ENCODE measurements at places on chromosomes 11 and 22. TPM values are rescaled to one million over a fixed set of nuclear protein-coding genes. Genes with fewer than 3 reads are reported as not detected.

DERL3 gene
- 0.14 TPM for total RNA-seq

SHANK2 gene
- 3.6 TPM for total RNA-seq

LUZP2 gene
- total RNA-seq: 0.14 TPM

SLN gene
- not detected for total RNA-seq

IL17REL gene
- total RNA-seq: not detected

TP53AIP1 gene
- not detected for total RNA-seq

NPAS4 gene
- not detected for total RNA-seq

HTR3B gene
- total RNA-seq: not detected

MMP10 gene
- total RNA-seq: 1.2 TPM

TRPM5 gene
- not detected for total RNA-seq

SERHL2 gene
- total RNA-seq: 4.4 TPM

C22orf15 gene
- 3.0 TPM for total RNA-seq
